H1 (cell line): ENCODE measurements at places on chromosomes 1 and 21.

GRCh38 chr1:67308136-67308535, 463 bp downstream of the IL12RB2 start:
- DNase-seq, result no peak

- no peak for DNase-seq
Measured at GRCh38 chr1:26750428-26750827, 37.3 kb upstream of the PIGV start.

- no peak for DNase-seq
Measured at GRCh38 chr1:225766967-225767633, 10.5 kb upstream of the SRP9 start.

GRCh38 chr1:230824919-230825721, 43.2 kb downstream of the C1orf198 start:
- peak; percentile 22 for DNase-seq

GRCh38 chr1:30414851-30415165, 308.6 kb downstream of the MATN1 start:
- DNase-seq, result no peak

DNA sequence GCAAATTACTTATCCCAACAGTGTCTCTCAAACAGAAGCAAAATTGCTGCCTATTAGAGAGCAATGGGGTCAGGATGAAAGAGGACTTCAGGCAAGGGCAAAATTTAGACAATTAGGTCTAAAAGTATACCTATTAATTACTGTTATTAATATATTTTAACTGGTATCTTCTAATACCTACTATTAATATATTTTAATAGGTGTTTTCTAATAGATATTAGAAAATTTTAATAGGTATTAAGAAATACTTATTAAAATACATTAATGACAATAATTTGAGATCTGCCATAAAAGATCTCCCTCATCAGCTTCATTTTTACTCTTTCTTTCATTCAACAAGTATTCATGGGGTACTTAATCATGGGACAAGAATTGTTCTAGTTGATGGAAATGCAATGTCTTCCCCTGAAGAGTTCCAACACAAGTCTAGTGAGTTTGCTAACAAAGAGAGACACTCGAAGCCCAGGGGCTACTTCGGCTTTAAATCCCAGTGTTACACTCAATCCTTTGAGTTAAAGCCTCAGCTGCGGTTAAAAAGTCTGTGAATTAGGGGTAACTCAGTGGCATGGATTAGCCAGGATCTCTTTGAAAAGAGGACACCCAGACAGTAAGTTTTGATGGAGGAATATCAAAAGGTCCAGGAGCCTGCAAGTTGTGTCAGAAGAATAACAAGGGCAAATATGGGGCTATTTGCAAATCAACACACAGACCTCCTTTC, 44.1 kb downstream of the STYXL2 start:
- no peak for DNase-seq

DNA sequence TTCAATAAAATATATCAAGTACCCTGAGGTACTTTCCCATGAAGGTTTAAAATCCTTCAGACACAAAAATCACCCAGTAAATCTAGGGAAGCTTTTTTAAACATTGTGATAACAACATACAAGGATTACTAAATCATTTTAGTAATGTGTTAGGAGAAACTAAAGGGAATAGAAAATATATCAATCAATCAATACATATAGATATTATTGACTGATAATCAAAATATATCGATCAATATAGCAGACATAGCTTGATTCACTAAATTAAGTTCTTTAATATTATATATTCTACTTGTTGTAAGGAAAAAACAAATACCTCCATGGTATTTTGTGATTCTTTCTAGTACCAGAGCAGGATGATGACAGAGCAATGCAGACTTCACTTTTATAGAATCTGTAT, 35.2 kb downstream of the MAP3K21 start:
- DNase-seq, result no peak

GRCh38 chr1:24745711-24746413, 615 bp downstream of the CLIC4 start:
- no peak for DNase-seq

DNA sequence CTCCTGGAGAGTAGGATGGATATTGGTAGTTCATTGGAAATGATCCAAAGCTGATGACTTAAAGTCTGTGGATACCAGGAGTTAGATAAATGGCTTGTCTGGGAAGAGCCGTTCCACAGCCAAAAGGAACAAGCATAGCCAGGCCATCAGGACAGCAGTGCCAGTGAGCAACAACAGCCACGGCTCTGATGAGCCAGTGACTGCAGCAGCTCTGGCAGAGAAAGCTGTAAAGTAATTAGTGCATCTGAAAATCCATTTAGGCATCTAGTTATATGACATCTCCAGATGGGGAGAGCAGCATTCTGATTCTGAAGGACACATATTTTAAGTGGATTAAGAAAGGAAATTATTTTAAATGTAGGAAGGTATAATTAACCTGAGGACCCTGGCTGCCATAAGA, 256.2 kb upstream of the PLXNA2 start:
- no peak for DNase-seq

DNA sequence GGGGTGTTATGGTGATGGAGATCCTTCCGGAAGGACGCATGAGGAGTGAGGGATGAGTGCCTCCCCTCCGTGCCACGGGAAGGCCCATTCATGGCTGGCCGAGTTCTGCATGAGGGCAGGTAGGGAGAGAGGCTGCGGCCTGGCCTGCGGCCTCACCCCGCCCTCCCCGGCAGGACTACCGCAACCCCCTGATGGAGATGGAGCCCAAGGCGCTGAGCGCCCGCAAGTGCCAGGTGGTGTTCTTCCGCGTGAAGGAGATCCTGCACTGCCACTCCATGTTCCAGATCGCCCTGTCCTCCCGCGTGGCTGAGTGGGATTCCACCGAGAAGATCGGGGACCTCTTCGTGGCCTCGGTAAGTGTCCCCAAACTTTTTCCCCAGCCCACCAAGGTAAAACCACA, 83.3 kb downstream of the ARHGEF10L start:
- no peak for DNase-seq

DNA sequence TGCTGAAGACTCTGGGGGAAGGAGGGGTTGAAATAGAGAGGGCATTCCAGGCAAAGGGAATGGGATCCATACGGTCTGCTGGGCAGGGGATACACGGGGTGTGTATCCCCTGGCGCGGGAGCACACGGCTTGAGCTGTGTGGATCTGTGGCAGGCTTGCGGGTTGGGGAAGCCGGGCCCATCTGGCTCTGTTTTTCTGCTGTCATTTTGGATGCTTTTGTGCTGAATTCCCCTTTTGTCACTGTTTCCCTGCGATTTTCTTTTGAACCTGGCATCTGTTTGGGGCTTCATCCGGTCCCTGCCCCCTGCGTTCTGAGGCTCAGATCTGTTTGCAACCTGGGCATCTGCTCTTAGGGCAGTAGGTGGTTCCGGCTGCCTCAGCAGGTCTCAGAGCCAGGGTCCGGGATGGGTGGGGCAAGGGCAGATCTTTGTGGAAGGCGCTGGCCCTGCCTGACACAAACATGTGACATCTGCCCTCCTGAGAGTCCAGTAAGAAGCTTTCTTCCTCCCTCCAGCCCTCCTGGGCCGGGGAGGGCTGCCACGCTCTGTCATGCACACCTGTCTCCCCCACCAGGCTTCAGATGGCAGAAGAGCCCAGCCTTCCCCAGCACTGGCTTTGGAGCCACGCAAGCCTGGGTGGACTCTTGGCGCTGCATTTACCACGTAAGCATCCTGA, 84.0 kb downstream of the IGSF21 start:
- DNase-seq, result no peak

DNA sequence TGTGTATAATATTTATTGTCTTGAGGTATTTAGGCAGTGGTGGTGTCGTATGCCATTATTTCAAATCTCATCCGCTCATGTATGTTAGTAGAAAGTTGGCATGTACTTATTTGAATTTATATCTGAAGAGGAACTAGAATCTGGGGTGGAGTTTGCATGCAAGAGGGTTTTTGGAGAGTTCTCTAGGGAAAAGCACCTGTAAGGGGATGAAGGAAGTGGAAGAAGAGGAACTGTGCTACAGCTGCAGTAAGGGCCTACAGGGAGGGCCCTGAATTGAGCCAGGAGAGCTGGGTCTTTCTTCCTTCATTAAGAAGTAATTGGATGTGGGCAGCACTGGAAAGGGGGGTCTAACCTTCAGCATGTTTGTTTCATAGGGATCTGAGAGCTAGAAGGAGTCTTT, 197.2 kb downstream of the HMCN1 start:
- DNase-seq, result no peak

DNA sequence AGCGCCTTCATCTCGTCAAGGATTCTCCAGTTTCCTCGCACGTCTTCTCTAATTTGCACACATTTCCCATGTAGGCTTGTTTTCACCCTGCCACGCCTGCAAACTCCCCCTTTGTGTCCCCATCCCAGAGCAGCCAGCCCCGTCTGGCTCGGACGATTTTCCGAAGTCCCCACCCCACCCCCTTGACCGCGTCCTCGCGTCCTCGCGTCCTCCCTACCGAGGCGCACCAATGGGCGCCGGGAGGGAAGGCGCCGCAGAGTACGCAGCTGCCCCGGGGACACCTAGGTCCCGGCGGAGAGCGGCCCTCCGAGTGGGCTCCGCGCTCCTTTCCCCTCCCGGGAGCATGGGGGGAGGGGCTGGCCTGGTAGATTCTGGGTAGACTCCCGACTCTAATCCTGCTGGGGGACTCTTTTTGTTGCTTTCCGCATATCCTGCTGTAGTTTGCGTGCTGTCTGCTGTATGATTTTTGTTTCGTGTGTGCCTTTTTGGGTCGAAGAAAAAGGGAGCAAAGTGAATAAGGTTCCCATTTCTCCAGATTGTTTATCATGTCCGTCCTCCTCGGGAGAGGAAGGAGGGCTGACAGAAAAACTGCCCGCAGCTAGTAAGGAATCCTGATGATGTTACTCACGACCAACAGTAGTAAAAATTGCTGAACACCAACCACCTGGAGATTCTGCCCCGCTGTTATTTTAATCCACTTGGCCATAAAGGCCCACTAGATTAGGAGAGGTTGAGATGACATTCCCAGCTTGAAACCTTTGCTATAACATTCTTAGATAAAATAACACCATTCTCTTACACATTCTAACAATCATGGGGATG, 1.5 kb downstream of the CACHD1 start:
- DNase-seq, result peak; percentile 67

DNA sequence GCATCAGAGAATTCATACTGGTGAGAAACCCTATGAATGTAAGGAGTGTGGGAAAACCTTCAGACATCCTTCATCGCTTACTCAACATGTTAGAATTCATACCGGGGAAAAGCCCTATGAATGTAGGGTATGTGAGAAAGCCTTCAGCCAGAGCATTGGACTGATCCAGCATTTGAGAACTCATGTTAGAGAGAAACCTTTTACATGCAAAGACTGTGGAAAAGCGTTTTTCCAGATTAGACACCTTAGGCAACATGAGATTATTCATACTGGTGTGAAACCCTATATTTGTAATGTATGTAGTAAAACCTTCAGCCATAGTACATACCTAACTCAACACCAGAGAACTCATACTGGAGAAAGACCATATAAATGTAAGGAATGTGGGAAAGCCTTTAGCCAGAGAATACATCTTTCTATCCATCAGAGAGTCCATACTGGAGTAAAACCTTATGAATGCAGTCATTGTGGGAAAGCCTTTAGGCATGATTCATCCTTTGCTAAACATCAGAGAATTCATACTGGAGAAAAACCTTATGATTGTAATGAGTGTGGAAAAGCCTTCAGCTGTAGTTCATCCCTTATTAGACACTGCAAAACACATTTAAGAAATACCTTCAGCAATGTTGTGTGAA, 12.8 kb downstream of the ZFP69B start:
- no peak for DNase-seq

- no peak for DNase-seq
Measured at GRCh38 chr1:54973205-54973921, 7.1 kb upstream of the TMEM61 start.

- no peak for DNase-seq
Measured at GRCh38 chr1:221559911-221560310, 182.0 kb downstream of the DUSP10 start.

GRCh38 chr1:91784191-91784590, 101.8 kb downstream of the TGFBR3 start:
- DNase-seq, result no peak

- DNase-seq, result no peak
Measured at GRCh38 chr1:178066908-178067614, 26.8 kb upstream of the RASAL2 start.

DNA sequence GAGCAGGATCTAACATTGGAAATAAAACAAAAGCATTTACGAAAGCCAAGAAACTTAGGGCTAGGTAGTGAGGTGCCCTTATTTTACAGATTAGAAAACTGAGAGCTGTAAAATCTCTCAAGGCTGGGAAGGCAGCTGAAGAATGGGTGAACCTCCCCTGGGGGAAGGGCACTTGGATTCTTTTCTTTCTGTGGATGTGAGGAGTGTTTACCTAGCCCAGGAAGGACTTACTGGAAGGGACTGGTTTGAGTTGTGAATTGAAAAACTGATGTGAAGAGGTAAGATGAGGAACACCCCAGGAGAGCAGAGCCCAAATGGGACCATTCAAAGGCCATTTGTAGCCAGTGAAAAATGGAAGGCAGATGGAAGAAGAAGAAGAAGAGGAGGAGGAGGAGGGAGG, 74.7 kb upstream of the NGF start:
- no peak for DNase-seq

DNA sequence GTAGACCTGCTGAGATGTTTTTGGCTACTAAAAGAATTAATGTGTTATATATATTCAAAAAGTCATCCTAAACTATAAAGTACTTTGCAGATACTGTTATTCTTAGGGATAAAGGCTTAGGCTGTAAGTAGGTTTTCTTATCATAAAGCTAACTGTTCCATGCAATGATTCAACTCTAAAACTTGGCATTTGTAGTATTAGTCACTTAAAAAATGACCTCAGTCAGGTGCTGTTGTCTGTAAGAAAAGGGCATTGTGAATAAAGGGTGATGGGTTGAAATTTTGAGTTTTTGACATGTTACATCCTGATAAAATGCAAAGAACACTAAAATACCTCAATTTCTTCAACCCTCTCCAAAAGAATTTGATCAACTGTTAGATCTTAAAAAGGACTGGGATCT, 32.9 kb downstream of the ADCY10 start:
- DNase-seq, result no peak

DNA sequence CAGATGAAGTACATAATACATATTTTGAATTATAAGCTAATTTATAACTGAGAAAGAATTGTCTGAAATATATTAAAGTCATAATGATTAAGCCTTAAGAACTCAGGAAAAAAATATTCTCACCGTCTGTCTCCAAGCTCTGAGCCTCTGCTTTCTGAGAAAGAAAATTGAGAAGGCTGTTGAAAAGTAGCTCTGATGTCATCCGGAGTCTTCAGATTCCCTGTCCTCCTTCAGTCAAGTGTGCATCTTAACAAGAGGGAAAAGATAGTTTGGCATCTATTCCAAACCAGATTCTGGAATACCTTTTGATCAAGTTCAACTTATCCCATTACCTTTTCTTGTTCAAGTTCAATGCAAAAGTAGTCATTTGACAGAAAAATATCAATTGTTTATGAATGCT, 50.6 kb downstream of the NRIP1 start:
- no peak for DNase-seq

GRCh38 chr1:92883297-92883696, 51.5 kb downstream of the RPL5 start:
- DNase-seq, result no peak

GRCh38 chr1:164983023-164983650, 373.4 kb downstream of the LMX1A start:
- DNase-seq, result no peak
